ENCODE measurements at places on chromosomes 3 and 15.

GRCh38 chr3:160401291-160402095, 2.0 kb downstream of the SMC4 start:
- no peak for DNase-seq

DNA sequence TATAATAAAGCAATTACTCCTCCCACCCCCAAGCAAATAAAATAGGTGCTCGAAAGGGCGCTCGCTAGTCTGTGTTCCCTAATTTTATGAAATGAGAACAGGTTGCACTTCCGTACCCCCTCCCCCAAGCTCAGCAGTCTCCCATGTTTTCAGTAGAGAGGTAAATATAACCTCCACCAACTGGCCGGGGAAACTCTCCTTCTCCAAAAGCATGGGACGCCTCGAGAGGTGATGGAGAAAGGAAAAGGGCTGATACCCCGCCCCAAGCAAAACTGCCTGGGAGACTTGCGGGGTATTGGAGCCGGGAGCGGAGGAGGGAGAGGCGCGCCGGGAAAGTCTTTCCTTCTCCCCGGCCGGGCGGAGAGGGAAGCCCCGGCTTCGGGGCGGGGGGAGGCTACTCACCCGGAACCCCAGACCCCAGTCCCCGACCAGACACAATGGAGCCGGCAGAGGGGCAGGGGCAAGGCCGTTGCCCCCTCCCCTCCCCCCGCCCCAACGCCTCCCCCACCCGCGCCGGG, 605 bp downstream of the DCUN1D1 start:
- no peak for DNase-seq

- DNase-seq: no peak
Measured at GRCh38 chr3:168002786-168003368, 92.8 kb downstream of the GOLIM4 start.

DNA sequence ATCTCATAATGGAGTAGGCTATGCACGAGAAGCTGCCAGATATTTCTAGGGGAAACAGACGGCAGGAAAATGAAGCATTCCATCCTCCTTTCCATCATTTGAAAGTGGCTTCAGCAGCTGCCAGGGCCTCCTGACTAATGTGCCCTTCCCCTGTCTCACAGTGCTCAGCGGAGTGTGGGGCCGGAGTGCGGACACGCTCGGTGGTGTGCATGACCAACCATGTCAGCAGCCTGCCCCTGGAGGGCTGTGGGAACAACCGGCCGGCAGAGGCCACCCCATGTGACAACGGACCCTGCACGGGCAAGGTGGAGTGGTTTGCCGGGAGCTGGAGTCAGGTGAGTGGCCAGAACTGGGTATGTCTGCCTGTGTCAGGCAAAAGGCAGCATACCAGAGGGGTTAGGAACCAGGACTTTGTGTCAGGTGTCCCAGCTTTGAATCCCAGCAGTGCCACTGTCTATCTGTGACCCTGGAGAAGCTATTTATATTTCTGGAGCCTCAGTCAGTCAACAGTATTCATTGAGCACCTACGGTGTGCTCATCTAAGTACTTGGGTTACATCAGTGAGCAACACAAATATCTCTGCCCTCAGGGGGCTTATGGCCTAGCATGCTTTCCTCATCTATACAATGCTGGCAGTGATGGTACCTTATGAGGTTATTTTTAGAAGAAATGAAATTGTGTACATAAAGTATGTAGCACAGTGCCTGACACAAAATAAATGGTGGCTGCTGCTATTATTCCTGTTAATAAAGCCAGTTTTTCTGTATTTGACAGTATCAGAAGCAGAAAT, 52.4 kb upstream of the NR2E3 start:
- DNase-seq: no peak

DNA sequence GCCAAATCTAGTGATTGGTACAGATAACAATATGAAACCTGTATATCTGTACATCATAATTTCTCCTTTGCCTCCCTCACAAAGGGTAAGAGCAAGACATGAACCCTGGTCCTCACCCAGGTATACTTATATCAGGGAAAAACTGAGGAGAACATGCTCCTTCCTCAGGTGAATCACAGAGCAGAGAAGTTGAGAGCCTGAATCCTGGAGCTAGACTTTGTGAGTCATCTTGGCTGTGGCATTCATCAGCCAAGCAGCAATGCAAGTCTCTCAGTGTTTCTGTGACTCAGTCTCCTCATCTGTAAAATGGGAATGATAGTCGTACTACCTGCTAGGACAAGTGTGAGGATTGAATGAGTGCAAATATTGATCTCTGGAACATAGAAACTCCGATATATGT, 165.7 kb upstream of the ADAMTS9 start:
- no peak for DNase-seq

DNA sequence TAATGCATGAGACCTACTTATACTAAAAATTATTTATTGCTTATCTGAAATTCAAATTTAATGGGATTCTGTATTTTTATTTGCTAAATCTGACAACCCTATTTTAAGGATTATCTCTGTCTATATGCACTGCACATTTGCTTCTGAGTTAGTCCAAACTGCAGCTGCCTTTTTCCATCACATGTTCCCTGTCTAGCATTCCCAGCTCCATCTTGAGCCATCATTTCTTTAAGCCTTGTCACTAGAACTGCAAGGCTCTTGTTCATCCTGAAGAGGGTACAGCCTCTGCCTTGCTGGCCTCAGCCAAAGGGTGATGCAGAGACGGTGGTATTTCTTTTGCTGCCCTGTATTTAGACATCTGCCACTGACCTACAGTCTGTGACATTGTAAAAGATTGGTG, 125.8 kb upstream of the STT3B start:
- no peak for DNase-seq

DNA sequence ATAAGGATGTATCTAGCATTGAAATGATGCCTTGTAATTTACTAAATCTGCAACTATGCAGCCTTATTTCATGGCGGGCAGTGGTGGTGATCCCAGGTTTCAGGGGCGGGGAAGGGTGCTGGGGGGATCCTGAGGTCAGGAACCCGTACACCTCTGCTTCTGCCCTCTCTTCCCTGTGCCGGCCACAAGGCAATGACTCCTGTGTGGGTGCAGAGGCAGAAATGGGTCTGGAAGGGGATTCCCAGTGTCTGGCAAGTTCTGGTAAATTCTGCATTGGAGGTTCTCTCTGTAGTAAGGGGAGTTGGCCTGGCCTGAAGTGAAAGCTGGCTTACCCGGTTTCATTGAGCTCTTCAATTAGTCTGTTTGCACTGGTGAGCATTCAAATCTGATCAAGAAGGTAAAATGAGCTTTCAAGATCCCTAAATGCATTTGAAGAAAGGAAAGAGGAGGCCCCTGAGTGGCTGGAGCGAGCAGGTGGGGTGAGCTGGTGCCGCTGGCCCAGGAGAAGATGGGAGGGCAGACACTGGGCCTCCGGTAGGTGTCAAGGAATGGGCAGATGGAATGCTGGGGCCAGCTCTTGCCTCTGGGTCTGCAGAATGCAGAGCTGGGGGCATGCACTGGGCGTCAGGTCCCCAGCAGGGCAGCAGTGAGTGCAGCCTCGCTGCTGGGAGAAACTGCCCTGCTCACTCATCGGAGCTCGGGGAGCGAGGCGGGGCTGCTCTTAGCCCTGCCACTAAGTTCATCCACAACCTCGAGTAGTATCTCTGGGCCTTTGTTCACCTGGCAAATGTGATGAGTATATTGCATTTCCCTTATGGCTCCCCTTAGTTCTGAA, 13.7 kb downstream of the NRROS start:
- no peak for DNase-seq

DNA sequence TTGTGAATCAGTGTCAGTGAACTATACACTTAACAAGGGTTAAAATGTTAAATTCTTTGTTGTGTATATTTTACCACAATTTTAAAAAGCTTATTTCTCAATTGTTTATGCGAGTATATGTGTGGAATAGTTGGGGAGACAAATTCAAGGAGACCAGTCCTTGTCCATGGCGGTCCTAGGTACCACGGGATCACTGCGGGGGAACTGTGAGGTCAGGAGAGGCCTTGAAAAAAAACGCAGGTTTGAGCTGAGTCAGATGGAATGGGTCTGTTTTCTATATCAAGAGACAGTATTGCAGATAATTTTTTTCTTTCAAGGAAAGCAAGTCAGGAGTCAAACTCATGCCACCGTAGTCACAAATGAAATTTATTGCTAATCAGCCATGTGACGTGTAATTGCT, 18.5 kb downstream of the IGF1R start:
- no peak for DNase-seq

- DNase-seq: no peak
Measured at GRCh38 chr3:182636646-182637045, 156.7 kb upstream of the ATP11B start.

- DNase-seq: no peak
Measured at GRCh38 chr3:94311651-94312050, 248.8 kb downstream of the NSUN3 start.

- no peak for DNase-seq
Measured at GRCh38 chr3:11551036-11551435, 92.7 kb downstream of the VGLL4 start.

GRCh38 chr3:30659270-30660130, 53.1 kb downstream of the TGFBR2 start:
- no peak for DNase-seq

DNA sequence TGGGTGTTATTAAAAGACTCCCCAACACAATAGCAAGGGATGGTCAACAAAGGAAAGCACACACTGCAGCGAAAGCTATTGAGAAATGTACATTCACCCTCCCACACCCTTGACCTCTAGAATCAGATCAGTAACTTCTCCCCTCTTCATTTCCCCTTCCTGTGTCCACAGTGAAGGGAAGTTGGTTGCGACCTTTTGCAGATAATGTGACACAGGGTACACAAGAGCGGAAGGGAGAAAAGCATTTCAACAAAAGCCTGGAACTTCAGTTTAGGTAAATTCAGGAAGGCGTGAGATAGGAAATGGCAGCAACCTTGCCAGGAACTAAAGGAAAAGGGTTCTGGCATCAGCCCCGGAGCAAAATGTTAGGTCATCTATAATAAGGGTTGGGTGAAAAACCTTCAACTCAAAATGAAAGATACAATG, 899.8 kb downstream of the MCTP2 start:
- no peak for DNase-seq

DNA sequence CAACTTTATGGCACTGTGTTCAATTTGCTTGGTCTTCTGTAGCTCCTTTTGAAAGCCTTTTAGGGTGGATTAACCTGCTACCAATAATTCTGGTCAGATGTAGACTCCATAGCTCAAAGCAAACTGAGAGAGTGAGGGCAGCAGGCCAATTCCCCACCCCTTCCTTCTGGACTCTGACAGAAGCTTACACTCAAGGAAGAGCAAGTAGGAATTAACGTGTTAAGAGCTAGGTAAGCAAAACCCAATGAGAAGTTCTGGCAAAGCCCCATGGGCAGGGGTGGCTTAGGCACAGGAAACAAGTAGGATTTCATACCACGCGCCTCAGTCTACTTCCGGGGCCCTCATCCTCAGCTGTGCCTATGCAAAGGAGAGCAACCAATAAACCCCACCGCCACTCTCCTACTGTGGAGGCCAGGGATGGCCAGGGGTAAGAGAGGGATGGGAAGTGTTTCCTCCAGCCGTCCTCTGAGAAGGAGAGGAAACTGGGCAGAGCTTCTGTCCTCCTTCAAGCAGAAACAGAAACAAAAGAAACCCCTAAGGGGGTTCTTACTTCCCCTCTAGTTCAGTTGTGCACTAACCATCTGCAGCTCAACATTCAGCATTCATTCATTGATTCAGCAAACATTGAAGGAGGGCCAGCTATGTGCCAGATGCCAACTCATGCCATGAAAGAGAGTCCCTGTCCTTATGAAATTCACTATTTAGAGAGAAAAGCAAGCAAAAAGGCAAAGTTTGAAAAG, 12.6 kb downstream of the CCR5 start:
- no peak for DNase-seq

- no peak for DNase-seq
Measured at GRCh38 chr3:152346740-152347139, 78.0 kb downstream of the MBNL1 start.

- no peak for DNase-seq
Measured at GRCh38 chr3:66457252-66457651, 43.6 kb downstream of the LRIG1 start.

DNA sequence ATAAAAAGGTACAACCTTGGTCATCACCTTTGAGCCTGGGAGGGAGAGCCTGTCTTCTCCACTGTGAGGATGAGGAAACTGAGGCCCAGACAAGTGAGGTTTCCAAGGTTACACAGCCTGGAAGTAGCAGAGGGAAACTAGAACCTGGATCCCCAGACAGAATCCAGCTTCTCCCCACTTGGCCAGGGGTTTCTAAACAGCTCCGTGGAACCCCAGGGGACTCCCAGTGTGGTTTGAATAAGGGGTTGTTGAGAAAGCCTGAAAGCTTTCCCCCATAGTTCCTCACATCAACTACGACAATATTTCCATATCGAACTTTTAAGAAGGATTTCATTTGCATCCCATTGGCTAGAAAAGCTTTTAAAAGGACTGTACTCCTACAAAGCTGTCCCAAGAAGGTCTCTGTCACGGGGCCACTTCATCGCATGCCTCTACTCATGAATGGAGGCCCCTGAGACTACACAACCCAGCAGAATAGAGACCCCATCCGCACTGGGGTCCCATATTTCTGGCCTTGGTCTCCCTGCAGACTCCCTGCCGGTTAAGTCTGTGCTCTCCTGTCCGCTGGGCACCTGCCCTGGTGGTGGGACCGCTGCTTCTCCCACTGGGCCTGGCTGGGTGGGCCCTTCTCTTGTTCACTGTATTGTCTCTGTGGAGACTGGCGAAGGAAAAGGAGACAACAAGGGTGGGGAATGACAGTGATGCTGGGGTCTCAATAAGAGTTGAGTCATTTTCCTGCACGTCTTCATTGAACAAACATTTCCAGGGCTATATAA, 178.5 kb downstream of the SMAD6 start:
- no peak for DNase-seq

- DNase-seq: no peak
Measured at GRCh38 chr15:67256051-67256450, 1.5 kb downstream of the IQCH start.

- peak; percentile 6 for DNase-seq
Measured at GRCh38 chr3:58167431-58168351, 43.1 kb downstream of the DNASE1L3 start.

GRCh38 chr3:14976317-14976716, 28.9 kb downstream of the NR2C2 start:
- DNase-seq: no peak

DNA sequence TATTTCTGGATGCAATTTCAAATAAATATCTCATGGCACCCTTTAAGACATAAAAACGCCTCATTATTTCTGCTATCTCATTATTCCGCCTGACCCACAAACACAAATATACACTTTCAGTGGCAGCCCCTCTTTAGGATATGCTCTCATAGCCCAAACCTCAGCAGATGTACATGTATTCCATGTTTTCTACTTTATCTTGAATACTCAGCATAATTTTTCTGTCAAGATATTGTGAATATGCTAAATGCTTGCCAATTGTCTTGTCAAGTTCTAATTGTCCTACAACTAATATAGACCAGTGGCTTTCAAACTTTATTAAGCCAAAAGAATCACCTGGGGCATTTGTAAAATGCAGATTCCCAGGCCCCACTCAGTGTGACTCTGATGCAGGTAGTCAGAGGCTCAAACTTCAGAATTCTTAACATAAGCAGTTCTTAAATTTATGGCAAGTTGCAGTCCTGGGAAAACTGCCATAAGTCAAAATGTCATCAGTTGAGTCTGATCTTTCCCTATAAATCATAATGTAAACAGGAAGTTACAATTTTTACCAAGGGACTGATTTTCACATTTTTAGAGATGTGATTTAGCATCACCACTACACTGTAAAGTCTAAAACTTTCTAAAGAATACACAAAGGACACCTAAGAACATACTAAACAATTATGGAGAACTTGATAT, 135.1 kb downstream of the TBL1XR1 start:
- no peak for DNase-seq

GRCh38 chr3:126213379-126214028, 33.1 kb upstream of the ALDH1L1 start:
- no peak for DNase-seq

GRCh38 chr3:188946351-188947240, 225.2 kb upstream of the TPRG1 start:
- DNase-seq: no peak
